Thyroid gland (tissue), 4 donors: ENCODE measurements at places on chromosomes 13 and 19. TPM values are rescaled to one million over a fixed set of nuclear protein-coding genes. Genes with fewer than 3 reads are reported as not detected.

- peak; percentile 93 for DNase-seq
Measured at GRCh38 chr13:114015111-114015968, 41.5 kb upstream of the C13orf46 start.

GATAD2A gene
- total RNA-seq, result 82.4 TPM

DNA sequence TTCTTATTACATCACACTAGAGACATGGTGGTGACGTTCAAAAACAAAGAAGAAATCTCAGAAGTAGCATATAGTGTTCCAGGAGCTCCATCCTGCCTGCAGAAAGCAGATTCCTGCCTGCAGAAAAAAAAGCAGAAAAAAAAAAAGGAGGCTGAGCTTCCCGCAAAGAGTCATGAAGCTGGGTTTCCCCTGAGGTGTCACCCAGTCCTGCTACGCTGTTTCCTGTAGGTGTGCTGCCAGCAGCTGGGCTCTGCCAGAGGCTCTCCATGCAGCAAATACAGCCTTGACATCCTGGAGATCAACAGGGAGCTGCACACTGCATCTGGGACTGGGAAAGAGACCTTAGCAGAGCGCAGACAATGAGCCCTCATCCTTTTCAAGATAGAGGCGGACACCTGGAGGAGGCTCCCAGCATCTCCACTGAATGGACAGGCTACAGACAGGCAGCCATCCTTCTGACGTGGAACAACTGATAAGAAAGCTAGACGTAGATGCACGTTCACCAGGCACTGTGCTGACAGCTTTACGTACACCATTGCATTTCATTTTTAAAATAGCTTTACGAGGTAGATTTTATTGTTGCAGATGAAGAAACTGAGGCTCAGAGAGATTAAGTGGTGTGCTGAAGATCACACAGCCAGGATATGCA lies 350.9 kb downstream of the FOXO1 start:
- DNase-seq, result peak; percentile 8

LRG1 gene
- total RNA-seq, result not detected

- DNase-seq, result peak; percentile 64
Measured at GRCh38 chr19:56110515-56111448, 10.3 kb downstream of the ZNF787 start.

- DNase-seq, result no peak
Measured at GRCh38 chr13:49441846-49442245, 2.0 kb downstream of the CAB39L start.

SELENOV gene
- total RNA-seq, result 3.9 TPM

KIR3DL1 gene
- not detected for total RNA-seq

DNA sequence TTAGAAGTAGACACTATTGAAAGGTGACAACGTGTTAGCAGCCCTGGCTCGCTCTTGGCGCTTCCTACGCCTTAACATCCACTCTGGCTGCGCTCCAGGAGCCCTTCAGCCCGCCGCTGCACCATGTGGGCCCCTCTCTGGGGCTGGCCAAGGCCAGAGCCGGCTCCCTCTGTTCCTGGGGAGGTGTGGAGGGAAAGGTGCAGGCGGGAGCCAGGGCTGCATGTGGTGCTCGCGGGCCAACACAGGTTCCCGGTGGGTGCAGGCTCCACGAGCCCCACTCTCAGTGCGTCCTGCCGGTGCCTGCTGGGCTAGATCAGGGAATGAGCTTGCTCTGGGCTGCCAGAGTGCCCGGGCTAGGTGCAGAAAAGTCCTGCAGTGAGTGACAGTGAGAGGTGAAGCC lies 1284.3 kb downstream of the OLFM4 start:
- DNase-seq, result no peak

KIR2DL1 gene
- not detected for total RNA-seq

DNA sequence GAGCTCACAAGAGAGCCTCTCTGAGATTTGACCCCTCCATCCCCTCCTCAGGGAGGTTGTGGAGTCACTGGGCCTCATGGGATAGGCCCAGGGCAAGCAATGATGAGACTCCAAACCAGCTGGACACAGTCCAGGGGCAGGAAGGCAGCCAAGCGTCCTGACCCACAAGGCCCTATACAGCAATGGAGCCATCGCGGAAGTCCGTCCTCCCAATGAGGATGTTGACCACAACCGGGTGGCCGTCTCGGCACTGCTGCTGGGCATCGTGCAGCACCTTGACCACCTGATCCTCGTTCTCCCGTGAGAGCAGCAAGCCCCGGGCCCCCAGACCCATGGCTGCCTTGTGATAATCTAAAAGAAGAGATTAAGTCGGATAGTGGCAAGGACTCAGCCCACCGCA lies 7.9 kb downstream of the SYDE1 start:
- peak; percentile 34 for DNase-seq

- DNase-seq, result peak; percentile 76
Measured at GRCh38 chr13:99062593-99062992, 84.7 kb upstream of the DOCK9 start.

DNA sequence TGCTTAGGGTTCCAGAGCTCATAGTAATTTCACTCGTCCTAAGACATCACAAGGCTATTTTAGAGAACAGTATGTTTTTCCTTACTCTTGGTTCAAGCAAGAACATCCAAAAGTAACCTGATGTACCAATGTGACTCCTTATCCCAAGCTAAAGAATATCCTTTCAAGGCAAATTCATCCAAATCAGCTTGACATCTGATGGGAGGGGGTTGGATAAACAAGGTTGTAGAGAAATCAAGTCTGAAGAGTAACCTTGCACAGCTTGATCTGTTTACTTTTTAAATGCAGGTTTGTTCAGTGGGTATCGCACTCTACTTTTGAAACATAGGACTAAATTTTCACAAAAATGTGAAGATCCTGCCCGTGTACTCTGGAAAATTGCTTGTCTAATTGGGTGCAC lies 201.2 kb downstream of the GGACT start:
- DNase-seq, result no peak

GRCh38 chr13:66887088-66887487 lies 343.0 kb downstream of the PCDH9 start:
- DNase-seq, result peak; percentile 4

- no peak for DNase-seq
Measured at GRCh38 chr19:18905058-18905456, 9.1 kb upstream of the CERS1 start.

DNA sequence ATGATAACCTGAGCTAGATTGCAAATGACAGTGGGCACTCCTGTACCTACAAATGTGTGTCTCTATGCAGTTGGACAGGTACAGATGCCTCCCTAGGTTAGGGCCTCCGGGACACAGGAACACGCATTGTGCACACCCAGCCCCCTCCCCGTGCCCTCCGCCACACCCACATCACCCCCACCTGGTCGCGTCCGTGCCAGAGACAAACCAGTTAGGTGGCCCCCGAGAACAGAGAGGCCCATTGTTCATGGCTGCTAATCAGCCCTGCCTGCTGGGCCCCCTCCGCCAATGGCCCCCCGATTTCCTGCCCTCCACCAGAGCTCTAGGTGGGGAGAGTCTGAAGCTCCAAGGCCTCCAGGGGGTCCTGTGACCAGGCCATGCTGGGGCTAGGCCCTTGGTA lies 13.7 kb downstream of the NRTN start:
- no peak for DNase-seq

GRCh38 chr19:10096615-10096963 lies 5.9 kb downstream of the ANGPTL6 start:
- DNase-seq, result no peak

DNA sequence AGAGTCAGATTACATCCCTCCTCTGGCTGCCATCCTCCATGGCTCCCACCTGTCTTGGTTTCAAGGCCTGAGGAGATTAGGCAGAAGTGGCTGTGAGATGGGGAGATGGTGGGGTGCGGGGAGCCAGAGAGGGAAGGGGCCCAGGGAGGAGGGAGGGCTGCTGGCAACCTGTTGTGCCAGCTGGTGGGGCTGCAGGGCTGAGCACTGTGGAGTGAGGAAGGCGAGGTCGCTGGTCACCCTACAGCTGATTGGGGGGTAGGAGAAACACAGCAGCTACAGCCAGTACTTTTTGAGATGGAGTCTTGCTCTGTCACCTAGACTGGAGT lies 48.3 kb downstream of the CD320 start:
- no peak for DNase-seq

DNA sequence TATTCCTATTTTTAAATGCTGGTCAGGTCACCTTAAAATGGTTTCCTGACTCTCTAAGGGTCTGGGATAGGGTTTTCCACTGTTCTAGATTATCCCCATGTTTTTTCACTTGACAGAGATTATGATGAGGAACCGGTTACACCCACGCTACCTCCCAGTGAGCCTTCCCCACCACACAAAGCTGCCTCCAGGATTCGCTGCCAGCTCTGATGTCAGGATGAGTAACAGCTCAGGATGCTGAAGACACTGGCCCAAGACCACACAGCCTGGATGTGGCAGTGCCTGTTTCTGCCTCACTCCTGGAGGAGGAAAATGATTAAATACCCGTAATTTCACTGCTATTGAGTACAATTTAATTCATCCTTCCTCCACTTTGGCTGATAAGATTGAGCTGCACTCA lies 22.9 kb downstream of the ZNF114 start:
- no peak for DNase-seq

DNA sequence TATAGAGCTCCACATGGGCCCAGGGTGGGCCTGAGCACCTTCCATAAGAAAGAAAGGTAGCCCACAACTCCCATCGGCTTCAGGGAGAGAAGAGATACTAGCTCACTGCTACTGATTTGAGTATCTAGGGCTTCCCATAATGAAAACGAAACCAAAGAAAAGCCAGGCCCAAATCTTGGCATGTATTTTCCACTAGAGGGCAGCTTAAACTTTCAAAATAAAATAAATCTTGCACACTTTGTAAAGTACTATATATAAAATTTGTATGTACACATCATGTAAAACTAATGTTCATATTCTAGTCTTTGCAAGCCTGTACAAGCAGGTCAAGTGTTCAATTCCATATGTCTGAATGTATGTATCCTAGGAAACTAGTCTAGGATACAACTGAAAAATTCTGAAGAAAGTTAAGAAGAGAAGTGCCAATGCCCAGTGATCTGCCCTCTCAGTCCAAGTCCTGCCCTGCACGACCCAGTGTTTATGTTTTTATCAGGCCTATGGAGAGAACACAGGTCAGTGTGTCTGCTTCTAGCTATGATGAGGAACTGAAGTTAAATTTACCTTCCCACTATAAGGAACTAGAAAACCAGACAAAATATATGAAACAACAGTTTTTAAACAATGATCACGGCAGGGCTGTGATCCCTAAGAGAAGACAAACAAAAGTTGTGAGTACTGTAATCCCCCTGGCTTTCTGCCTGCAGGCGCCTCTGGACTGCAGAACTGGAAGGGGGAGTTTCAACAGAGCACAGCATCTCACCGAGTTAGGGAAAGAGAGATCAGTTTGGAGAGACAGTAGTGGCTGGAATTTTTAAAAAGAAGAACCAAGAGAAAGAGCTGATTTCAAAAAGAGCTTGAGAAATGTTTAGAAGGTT lies 475.7 kb downstream of the UQCRFS1 start:
- peak; percentile 57 for DNase-seq

- DNase-seq, result no peak
Measured at GRCh38 chr13:93805736-93806135, 579.1 kb downstream of the GPC6 start.

IGFL3 gene
- total RNA-seq, result not detected

- DNase-seq, result no peak
Measured at GRCh38 chr13:112450904-112451240, 74.7 kb downstream of the SPACA7 start.

DNA sequence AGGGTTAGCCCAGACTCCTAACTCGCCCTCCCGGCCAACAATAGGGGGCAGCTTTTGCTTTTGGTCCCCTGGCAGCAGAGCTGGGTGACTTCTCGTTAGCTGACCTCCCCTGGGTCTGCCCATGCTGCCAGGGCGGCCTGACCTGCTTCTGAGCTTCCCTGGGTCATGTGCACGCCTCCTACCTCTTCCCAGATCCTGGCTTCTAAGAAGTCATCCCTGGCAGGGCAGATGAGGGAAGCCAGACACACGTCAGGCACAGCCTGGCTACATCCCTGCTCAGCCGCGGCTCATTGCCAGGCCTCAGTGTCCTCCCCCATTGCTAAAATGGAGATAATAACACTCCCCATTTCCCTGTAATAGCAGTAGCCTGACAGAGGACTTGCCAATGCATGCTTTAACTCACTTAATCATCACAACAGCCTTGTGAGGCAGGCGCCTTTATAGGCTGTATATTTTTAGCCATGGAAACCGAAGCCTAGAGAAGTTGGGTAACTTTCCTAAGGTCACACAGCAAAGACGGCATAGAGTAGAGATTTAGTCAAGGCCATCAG lies 2.1 kb downstream of the KCNK6 start:
- no peak for DNase-seq

DNA sequence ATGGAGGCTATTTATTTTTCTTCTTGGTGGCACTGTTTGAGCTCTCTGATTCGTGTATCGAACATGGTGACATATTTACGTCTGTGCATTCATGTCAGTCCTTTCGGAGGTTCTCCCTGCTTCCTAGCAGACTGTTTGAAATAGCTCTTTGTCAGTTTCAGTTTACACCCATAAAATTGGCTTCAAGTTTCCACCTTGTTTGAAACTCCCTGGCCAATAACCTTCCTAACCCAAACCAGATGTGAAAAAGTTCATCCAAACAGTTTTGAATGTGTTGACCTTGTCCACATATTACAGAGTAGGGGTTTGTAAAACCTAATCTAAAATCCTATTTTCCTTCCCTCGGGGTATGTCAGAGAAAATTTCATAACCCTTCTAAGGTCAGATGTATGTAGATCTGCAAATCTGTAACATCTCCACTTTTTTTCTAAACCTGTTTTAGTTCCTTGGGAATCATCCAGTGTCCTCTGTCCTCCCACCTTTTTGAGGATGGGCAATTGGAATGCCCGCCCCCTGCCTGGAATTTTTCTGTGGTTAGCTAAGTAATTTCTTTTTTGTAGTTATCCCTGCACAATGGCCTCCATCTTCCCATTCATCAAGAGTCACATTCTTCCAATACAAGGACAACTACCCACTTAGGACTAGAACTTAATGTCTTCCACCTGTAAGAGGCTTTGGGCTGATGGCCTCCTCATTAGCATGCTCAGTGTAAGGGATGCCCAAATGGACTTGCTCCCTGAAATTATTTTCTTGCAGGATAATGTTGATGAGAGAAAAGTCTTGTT lies 499.8 kb downstream of the GPC6 start:
- DNase-seq, result no peak
